ENCODE measurements at places on chromosomes 2 and 18.

- no peak for DNase-seq
Observed at GRCh38 chr2:32456808-32457207, 100.0 kb downstream of the BIRC6 start.

- DNase-seq, result peak; percentile 73
Observed at GRCh38 chr2:40844353-40845277, 392.7 kb upstream of the SLC8A1 start.

DNA sequence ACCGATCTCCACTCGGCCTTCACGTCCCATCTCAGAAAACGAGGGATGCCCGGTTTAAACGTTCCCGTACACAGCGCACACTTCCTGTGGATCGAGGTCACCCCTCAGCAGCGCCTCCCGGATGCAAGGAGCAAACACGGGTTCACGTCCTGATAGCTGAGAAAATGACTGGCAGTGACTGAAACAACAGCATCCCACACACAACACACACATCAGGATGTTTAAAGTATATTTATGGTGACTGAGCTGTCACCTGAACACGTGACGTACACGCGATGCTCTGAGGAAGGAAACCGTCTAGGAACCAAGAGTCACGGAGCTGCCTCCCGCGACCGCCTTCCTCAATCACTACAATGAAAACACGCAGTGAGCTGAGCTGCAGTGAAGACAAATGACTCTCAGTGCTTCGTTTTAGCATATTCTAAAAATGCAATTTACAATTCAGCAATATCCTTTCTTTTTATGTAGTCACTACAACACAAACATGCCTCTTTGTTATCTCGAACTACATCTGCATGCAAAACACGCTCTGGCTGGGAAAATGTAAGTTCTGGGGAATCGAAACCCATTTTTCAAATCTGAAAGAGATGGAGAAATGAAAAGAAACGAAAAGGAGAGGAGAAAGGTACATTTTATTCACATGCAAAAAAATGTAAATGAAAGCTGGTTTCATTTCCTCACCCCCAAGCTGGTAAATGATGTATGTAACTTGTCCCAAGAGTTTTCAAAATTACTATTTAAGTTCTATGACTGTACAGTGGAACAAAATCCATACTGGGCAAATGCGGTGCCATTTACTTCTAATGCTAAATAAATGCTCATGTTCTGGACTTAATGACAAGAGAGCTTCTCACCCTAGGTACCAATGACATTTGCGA, 19.8 kb downstream of the HDAC4 start:
- no peak for DNase-seq

GRCh38 chr2:178238154-178238521, 43.8 kb downstream of the OSBPL6 start:
- DNase-seq, result no peak

- DNase-seq, result peak; percentile 30
Observed at GRCh38 chr18:14949800-14950664, 202.1 kb downstream of the ANKRD30B start.

- DNase-seq, result peak; percentile 52
Observed at GRCh38 chr2:24123922-24124580, 782 bp downstream of the FAM228B start.

DNA sequence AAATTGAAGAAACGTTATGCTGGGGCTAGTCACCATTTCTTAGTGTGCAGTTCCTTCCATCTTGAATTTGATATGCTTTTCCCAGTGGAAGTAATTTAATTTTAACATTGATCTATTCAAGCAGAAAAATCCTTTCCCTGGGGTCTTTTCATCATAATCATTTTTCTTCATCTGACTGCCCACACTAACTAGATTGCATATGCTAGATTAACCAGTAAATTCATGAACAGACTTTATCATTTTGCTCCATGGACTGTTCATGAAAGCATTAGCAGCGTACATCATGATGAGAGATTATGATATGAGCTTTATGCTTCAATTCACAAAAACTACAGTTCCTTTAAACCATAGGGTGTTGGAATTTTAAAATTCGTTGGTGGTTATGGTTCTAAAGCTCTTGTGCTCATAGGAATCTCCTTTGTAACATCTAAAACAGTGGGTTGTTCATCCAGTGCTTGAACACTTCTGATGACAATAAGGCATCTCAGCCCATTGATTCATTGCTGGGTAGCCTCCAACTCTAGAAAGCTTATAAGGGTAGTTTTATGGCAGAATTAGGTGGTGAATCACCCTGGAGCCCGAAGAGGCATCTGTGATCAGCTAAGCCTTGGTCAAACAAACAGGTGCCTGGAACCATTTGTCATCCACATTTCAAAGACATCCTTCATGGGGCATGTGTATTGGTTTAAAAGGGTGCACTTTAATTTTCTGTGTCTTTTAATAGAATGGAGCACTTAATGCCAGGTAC, 77.2 kb upstream of the NDUFV2 start:
- DNase-seq, result peak; percentile 30

DNA sequence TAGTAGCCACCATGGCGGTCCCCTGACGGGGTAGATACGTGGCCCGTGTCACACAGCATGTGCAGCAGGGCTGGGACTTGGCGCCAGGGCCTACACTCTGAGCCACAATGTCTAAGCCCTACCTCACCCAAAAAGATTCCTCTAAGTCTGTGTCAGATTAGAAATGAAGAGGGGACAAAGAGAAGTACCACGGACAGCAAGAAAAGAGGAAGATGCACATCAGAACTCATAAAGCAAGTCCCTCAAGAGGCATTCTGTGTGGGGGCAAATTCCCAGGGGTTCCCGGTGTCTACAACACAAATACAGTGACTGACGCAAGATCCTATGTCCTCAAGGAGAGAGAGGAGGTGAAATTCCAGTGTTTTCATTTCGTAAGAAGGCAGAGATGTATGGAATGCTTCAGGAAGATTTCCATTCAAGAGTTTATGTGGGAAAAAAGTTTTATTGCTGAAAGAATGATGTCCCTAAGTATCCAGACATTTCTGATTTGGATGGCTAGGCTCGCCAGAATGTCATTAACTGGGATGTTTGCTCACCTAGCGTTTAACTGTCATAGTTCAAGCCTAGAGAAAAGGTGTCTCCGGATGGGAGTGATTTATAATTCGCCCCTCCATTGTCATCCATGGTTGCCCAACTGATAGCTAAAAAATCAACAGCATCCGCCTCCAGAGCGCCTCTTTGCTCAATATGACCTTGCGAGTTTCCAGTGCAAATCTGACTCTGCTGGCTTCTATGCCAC, 75.6 kb upstream of the CHMP1B start:
- no peak for DNase-seq

DNA sequence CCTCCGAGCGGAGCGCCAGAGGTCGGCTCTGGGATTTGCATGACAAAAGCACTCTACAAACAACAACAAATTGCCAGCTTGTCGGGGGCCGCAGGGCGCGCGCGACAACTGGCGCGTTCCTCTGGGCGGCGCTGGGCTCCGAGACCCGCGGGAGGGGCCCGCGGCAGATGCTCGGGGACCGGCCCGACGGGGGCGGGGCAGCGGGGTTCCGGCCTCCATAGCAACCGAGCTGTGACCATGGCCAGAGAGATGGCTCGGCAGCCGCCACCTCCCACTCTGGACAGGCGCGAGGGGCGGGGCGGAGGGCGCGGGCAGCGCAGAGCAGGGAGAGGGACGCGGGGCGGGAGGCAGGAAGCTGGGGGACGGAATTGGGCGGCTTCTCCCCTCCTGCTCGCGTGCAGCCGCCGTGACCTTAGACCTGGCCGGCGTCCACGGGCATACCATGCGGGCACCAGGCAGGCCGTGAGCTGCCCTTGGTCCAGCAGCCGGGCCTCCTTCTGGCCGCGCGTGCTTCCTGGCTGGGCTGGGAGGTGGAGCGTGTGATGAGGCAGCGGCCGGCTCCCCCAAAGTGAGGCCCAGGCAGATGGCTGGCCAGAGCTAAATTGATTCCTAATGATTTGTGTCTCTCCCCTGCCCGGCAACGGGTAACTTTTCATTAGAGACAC, 171.5 kb downstream of the CELF4 start:
- DNase-seq, result no peak

DNA sequence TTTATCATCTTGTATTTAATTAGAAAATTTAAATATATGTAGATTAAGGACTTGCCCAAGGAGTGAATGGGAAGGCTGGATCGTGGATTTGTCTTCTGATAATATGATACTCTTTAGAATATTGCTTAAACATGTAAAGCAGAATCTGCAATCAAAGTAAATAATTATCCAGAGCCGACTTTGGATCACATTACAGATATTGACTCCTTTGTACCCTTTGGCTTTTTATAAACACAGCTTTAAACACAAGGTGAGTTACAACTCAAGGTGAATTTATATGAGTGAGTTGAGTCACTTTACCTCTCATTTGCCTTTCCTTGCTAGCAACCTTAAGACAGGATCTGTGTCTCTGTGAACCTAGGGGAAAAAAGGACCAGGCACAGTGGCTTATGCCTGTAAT, 37.7 kb upstream of the SLC25A52 start:
- DNase-seq, result no peak

GRCh38 chr2:240463274-240463865, 27.9 kb downstream of the GPC1 start:
- no peak for DNase-seq

DNA sequence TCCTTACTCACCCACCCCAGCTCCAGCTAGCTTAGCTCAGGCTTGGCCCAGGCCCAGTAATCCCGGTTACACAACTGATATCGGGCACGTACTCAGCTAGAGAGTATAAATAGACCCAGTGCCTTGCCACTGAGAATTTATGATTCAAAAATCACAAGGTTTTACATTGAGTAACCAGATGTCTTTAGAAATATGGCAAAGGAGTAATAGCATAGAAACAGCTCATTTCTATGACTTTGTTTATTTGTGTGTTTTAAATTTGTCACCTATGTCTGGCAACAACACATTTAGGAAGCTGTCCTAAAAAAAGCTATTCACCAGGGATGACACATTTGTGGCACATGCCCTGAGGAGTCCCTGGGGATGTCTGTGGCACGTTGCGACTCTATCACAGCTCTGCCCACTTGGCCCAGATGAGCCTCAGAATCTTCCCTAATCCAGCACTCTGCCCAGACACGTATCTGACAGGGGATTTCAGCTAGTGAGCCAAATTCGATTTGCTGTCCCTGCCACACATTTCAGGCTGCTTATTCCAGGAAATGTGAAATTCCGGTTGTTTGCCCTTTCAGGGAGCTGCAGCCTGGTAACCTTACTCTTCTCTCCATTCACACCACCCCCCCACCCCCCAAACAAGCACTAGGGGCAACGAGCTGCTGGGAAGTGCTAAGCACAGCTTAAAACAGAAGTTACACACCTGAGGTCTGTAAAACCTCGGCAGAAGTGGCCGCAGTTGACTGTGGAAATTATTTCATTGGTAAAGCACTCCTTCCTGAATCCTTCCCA, 85.4 kb upstream of the ZCCHC2 start:
- no peak for DNase-seq

DNA sequence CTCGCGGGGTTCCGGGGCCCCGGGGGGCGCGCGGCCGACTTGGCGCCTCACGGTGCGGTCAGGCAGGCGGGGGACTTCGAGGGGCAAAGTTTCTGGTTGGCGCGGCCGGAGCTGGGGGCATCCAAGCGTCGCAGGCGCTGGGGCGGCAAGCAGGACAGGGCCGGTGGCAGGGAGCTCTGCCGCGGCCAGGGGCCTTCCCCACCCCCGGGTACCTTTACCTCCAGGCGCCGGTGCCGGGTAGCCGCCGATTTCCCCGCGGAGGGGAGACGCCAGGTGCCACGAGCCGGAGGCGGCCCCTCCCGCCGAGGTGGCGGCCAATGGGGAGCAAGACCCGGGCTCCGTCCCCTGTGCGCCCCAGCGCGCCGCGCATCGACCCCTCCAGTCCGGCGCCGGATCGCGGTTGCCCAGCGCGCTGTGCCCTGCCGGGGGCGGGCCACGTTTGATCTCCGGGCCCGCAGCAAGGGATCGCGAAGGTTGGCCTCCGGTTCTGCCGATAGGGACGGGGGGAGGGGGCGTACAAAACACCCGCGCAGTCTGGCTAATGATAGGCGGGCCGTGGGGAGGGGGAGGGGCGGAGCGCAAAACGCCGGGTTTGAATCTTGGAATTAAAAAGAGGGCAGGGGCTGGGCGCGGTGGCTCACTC, at the start of gene ST8SIA5:
Gene ST8SIA5 (minus strand): TSS at position 495 of the 643 bp plus-strand sequence. CDS start 545 bp downstream, outside the sequence.
- DNase-seq, result no peak

DNA sequence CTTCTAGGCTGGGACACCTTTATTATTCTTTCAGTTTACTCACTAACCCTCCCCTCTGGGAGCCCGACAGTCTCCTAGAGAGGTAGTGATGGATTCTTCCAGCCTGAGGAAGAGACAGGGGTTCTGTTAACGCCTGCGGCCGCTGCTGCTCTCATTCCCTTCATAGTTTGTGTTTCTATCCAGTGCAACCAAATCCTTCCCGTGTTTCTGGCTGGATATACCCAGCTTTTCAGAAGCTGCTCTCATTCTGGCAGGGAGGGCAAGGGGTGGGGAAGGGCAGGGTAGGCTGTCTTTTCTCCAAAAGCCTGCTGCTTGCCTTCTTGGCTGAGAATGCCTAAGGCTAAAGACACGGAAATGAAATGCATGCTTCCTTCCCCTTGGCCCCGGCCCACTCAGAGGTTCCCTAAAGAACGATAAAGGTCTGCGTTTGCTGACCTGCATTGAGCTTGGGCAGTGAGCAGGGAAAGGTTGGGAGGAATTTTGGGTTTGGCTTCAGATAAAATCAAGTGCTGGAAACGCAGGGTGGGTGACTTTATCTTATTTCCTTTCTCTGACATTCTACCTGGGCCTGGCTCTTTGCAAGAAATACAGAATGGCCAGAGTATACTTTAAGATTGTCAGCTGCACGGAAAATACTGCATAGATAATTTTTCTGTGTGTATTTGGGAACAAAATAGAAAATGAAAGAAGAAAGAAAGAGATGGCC, 390.9 kb downstream of the NBAS start:
- peak; percentile 8 for DNase-seq

- no peak for DNase-seq
Observed at GRCh38 chr2:55810622-55811020, 113.0 kb downstream of the EFEMP1 start.

DNA sequence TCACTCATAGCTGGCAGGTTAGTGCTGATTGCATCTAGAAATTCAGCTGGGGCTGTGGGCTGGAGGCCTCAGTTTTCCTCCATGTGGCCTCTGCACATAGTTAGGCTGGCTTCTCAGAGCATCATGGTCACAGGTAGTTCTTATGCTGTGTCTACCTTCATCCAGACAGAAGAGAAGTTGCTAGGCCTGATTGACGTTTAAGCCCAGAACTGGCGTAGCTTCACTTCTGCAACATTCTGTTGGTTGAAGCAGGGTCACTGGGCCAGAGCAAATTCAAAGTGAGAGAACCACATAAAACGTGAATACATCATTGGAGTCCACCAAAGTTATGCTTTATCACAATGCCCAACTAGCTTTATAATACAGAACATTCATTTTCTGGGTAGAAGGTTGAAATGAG, 116.0 kb downstream of the SPP2 start:
- no peak for DNase-seq

DNA sequence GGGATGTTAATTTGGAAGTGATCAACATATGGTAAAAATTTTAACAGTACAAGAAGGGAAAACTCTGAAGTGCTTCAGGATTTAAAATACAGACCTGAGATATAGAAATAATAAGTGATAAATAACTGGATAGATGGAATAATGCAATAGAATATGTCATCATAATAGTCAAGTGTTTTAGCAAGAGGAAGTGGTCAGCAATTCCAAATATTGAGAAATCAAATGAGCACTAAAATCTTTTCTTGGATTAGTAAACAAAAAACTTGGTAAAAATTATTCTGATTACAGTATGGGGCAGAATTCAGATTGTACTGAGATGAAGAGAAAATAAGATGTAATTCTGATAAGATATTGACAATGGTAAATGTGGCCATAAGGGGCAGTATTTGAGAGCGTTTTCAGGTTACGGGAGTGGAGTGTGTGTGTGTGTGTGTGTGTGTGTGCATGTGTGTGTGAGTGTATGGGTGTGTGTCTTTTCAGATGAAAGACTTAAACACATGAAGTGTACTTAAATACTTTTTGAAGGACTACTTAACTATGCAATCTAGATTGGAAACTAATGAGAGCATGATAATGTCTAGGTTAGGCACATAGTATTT, 217.9 kb upstream of the ITGA4 start:
- peak; percentile 15 for DNase-seq
